ENCODE measurements at places on chromosomes 7 and 10. TPM values are rescaled to one million over a fixed set of nuclear protein-coding genes. Genes with fewer than 3 reads are reported as not detected.

The ZNF804B gene
- total RNA-seq: not detected

The TMEM229A gene
- not detected for total RNA-seq

The VWC2 gene
- total RNA-seq: not detected

The ECHDC3 gene
- 3.9 TPM for total RNA-seq

The AKR1C8 gene
- total RNA-seq: not detected

The ZNF777 gene
- total RNA-seq: 3.9 TPM

The TLX1 gene
- not detected for total RNA-seq

The OR13A1 gene
- total RNA-seq: not detected

The ERVW-1 gene
- total RNA-seq: not detected

The IL6 gene
- 23.2 TPM for total RNA-seq

The HOXA13 gene
- total RNA-seq: 10.0 TPM

The MACROH2A2 gene
- 5.6 TPM for total RNA-seq

The FEZF1 gene
- total RNA-seq: not detected

The GATA3 gene
- total RNA-seq: not detected

The EFCAB10 gene
- total RNA-seq: not detected

The PODXL gene
- 3.5 TPM for total RNA-seq

The PDSS1 gene
- 3.6 TPM for total RNA-seq

The PBLD gene
- 3.9 TPM for total RNA-seq

The VTI1A gene
- 33.9 TPM for total RNA-seq

The CRHR2 gene
- total RNA-seq: not detected

The PTER gene
- 8.9 TPM for total RNA-seq

The STRIP2 gene
- 3.3 TPM for total RNA-seq

The SRGN gene
- total RNA-seq: 13.1 TPM

The RBM48 gene
- 8.0 TPM for total RNA-seq

The DNAH11 gene
- 1.2 TPM for total RNA-seq

The TIMM23B gene
- 22.9 TPM for total RNA-seq

The EVX1 gene
- not detected for total RNA-seq

The WNT8B gene
- total RNA-seq: not detected

The RBP3 gene
- total RNA-seq: not detected

The FAM241B gene
- 0.89 TPM for total RNA-seq

The SLC26A4 gene
- 0.46 TPM for total RNA-seq

The TMEM184A gene
- not detected for total RNA-seq

The CPA1 gene
- total RNA-seq: 0.30 TPM

The WEE2 gene
- not detected for total RNA-seq

The ZCCHC24 gene
- 24.5 TPM for total RNA-seq

The LRRC18 gene
- total RNA-seq: not detected

The NSMCE4A gene
- total RNA-seq: 23.9 TPM

The KEL gene
- total RNA-seq: not detected
